Stimulated activated naive CD8-positive, alpha-beta T cell treated with anti-CD3 and anti-CD28 coated beads, Interleukin-15, amount 100 ng/mL, for 72 hours (primary cell): ENCODE measurements at places on chromosomes 13 and 19.

- DNase-seq, result no peak
Measured at GRCh38 chr19:35088131-35088913, 27.3 kb upstream of the FXYD3 start.

GRCh38 chr13:31870511-31870910 lies 131.2 kb downstream of the RXFP2 start:
- no peak for DNase-seq

- no peak for DNase-seq
Measured at GRCh38 chr13:22800526-22801401, 380.0 kb upstream of the SGCG start.

GRCh38 chr19:55447421-55448174 lies 4.5 kb upstream of the SHISA7 start:
- no peak for DNase-seq

DNA sequence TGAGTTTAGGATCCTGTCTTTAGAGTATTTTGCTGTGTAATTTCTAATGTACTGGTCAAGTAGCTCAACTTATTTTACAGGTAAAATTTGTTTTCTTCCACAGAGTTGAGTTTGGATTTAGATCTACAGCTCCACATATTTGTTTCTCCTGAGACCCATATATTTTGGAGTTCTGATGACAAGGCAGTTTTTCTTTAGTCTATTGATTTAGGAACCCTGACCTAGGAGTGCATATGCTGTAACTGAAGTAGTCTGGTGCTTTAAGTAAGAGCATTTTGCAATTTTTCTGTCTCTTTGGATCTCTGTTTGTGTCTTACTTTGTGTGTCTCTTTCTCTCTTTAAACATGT lies 19.5 kb upstream of the SPRY2 start:
- no peak for DNase-seq

DNA sequence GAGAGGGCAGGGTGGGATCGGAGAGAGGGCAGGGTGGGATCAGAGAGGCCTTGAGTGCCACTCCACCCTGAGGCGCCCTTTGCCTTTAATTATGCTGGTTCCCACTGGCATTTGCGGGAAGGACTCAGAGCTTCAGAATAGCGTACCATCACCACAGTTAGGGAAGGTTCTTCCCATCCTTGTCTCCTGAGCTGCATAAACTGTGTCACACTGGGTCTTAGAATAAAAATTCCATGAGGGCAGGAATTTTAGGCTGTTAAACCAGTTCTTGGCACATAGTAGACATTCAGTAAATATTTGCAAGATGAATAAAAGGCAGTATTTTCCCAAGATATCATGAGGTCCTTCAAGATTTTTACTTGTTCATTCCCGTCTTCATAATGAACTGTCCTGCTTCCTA lies 24.4 kb downstream of the PPP2R1A start:
- no peak for DNase-seq

GRCh38 chr13:100138859-100139491 lies 50.1 kb downstream of the PCCA start:
- no peak for DNase-seq

GRCh38 chr19:50419022-50419579 lies 363 bp downstream of the SPIB start:
- DNase-seq, result no peak

- no peak for DNase-seq
Measured at GRCh38 chr19:7674010-7675005, 2.6 kb upstream of the MCEMP1 start.

DNA sequence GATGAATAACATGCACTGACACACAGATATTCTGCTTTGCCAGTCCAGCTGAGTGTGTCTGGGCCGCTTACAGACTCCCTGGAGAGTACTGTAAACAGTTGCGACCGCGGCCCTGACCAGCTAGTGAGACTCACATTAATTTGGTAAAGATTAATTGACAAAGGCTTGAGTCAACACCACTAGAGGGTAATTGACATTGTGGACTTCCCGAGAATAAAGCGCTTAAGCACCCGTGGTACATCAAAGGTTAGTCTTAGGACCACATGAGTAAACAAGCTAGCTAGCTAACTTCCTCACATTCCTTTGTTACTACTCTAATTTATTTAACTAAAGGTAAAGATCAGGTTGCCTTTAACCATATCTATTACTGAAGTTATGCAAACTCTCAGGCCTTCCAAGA lies 624.4 kb upstream of the ARGLU1 start:
- no peak for DNase-seq
